Cerebellar nuclear complex (tissue), 1 donor: ENCODE measurements at places on chromosomes 1 and 21.

DNA sequence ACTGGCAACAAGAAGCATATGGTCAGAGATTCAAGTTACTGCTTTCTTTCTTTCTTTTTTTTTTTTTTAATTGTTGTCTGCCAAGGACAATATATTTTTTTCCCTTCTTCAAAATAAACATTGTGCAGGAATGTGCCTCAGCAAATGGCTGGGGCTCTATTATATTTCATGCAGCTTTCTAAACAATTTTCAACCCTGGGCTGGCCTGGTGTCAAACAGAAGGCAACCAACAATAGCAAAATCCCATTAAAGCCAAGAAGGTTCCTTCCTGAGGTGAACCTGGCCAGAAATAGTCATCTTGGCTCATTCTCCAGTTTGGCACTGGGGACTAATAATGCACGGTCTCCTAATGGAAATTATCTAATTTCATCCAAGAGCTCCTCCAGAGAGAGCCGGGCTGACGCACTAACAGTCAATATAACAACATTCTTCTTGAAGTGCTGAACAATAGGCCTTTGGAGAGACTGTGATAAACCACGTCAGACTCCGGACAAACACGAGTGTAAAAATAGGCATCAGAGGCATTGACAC lies 35.7 kb upstream of the HLX start:
- no peak for DNase-seq

DNA sequence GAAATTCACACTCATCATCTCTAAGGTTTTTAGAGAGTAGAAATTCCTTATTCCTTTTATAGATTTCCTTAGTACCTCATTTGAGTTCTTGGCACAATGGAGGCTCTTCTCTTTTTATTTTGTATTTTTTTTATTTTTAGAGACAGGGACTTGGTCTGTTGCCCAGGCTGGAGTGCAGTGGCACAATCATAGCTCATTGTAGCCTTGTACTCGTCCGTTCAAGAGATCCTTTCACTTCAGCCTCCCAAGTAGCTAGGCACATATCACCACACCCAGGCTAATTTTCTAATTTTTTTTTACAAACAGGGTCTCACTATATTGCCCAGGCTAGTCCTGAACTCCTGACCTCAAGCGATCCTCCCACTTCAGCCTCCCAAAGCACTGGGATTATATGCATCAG lies 29.6 kb downstream of the RGL1 start:
- DNase-seq: no peak

DNA sequence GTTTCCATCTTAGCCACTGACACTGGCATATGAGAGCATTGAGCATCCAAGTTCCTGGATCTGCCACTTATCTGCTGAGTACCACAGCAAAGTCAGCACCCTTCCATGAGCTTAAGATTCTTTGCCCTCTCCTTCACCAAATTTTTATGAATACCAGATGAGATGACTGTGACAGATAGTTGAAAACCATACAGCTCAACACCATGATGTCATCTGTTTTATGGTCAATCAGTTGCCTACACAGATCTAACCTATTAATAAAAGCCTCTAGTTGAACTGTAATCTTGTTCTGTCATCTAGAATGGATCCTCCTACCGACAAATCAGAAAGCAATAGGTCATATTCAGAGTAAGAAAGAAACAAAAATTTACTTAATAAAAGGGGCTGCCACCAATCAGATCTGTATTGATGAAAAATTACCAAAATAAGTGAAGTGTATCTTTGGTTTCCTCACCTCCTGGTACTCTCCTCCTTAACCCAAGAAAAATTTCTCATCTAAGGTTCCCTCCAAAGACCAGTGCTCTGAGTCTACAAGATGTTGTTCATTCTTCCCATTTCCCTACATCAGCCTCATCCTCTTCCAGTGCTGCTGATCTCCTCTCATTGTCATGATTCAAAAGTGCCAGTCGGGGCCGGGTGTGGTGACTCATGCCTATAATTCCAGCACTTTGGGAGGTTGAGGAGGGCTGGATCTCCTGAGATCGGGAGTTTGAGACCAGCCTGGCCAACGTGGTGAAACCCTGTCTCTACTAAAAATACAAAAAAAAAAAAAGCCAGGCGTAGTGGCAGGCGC lies 138.8 kb upstream of the CTTNBP2NL start:
- no peak for DNase-seq

- DNase-seq: peak; percentile 27
Observed at GRCh38 chr1:17551755-17552234, 12.3 kb downstream of the ARHGEF10L start.

DNA sequence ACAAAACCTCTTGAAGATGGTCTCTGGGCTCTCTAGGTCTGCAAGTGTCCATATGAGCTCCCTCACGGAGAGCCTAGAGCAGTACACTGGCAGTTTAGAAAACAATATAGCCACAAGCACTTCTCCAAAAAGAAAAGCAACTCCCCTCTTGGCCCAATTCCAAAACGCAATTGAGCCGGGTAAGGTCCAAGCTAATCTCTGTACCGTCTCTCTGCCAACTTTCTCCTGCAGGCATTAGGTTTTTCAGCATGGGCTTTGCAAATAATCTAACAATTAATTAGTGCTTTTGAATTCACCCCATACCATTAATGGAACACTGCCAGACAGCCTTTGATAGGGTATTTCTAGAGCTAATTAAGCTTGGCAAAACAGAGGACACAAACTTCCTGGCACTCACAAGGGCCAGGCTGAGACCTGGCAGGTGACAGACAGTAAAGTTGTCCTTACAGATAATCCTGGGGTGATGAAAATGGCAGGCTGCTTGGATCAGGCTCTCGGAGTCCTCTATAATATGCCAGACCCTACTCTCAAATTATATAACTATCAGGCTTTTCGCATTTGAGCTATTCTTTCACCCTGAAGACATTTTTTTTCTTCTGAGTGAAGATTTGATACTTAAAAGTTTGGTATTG lies 39.8 kb downstream of the TGFBR3 start:
- DNase-seq: no peak

DNA sequence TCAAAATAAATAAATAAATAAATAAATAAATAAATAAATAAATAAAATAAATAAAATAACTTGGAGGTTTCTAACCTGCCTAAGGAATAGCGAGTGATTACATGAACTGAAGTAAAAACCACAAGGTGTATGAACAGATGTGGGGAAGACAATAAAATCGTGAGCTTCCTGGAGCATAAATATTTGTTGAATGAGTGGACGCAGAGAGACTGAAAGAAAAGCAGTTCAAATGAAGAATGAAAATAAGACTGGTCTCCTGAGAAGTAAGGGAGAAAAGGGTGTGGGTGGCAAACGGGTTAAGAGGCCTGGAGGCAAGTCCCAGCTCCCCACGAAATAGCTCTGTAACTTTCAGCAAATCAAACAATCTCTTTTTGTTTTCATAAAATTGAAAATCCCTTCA lies 33.6 kb downstream of the CHML start:
- no peak for DNase-seq

DNA sequence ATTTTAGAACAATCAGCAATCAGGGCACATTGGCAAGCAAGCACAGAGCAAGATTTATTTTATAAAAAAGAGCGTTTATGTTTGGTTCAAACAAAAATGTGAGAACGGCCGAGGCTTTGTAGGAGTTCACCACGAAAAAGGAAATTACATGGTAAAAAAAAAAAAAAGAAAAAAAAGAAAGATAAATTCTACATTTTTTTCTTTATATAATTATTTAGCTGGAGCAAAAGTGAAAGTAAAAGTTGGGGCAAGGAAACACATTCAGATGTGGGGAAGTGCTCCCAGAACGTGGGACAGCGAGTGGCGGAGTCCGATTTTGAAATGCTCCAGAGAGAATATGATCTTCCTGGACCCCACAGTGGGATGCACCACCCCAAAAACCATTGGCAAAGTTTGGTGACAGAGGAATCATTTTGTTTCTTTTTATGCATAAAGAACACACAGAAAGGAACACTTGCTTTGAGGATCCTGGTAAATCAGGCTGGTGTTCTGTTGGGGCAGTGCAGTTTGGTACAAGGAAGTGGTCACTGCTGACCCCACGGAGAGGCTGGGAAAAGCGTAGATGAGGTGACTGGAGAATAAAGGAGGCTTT lies 16.3 kb upstream of the ATP5PO start:
- no peak for DNase-seq

- no peak for DNase-seq
Observed at GRCh38 chr1:30285501-30285932, 437.9 kb downstream of the MATN1 start.

DNA sequence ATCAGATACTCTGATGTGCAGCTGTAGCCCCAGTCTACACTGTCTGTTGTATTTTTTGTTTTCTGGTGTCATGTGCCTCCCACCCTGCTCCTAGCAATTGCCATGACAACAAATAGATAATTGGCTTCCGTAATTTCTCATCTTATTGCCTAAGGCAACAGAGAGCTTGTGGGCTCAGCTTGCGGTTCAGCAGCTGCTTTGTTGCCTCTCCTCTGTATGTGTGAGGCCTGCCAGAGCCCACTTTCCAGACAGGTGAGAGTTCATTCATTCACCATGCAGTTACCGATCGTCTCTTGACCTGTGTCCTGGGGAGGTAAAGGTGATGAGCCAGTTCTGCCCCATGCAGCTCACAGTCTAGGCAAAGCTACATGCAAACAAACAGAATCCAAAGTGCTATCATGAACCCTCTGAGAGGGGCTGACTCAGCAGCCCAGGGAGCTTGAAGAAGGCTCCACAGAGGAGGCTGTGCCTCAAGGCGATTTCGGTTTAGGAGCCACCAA lies 11.9 kb downstream of the LGALS8 start:
- no peak for DNase-seq

- DNase-seq: no peak
Observed at GRCh38 chr1:22140694-22141093, 2.2 kb downstream of the WNT4 start.

DNA sequence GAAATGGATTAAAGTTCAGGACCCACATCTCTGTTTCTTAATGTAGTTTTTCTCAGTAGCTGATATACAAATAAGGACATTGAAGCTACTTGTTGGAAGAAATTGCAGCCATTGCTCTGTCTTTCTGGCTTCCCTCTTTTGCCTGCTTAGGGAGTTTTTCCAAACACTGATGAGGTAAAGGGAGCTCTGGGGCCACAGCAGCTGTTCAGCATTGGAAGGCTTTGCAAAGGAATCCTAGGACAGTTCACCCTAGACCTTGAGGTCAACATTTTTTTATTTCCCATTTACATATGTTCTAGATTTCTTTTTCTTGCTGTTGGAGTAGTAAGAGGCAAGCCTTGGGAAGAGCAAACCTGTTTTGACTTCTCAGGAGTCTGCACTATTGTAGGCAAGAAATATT lies 126.9 kb upstream of the PLPPR5 start:
- no peak for DNase-seq

DNA sequence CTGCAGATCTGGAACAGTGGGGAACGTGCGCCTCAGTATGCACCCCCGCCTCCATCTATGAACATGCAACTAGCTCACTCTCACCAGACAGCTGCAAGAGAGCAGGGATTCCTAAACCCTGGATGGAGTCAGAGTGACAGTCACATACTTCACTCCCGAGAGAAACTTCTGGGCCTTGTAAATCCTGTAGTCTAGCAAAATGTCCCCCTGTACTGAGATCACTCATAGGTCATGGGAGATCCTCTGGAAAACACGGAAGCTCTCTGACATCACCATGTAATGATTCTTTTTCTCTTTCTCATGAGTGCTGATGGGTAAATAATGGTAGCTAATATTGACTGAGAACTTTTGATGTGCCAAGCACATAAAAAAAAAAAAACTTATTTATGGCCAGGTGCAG lies 23.4 kb upstream of the TARDBP start:
- no peak for DNase-seq

- DNase-seq: no peak
Observed at GRCh38 chr1:168585191-168585590, 8.8 kb downstream of the XCL1 start.

DNA sequence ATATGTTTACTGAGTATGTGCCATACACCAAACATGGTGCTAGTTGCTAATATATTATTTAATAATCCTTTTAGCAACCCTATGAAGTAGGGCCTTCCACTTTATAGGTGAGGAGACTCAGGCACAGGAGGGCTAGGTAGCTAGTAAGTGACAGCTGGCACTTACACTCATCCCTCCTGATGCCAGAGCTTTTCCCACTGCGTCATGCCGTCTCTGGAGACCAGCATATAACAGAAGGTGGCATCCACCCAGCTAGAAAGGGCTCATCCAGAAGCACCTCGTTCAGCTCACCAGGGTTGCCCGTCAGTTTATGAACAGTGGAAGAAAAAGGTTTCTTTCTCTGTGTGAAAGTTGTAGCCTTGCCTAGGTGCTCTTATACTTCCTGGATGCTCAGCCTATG lies 108.9 kb downstream of the NOS1AP start:
- no peak for DNase-seq

DNA sequence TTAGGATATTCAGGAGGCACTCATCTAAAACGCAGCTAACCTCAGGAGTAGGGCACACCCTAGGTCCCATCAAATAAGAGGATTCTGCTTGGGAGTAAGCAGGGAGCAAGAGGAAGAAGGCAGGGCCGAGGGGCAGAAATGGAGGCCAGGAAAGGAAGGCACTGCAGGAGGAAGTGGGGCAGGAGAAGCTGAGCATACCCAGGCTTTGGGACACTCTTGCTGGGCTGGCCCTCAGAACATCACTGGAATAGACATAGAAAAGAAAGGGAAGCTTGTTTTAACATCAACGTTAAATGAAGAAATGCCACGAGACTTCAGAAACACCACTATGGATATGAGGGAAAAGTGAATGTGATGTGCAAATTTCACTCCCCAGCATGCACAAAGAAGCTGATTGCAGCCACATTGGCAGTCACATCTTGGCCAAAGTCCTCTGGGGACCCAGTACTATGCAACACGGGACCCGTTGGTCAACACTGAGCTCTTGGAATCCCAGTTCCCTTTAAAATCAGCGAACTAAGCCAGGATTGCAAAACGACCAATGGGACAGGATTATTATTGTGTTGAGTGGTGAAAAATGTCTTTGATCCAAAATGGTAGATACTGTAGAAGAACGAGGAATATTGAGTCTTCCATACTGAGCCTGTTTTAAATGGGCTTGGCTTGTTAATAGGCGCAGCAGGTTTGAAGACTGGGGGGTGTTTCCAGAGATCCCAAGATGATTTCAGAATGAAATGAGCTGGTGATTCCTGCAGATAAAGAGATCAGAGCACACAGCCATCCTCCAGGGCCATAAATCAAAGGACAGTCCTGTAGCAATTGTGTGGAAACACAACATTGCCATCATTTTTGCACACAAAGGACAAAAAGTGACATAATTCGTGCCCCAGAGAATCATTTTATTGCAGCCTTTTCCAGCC lies 152.4 kb downstream of the TOMM20 start:
- DNase-seq: no peak

DNA sequence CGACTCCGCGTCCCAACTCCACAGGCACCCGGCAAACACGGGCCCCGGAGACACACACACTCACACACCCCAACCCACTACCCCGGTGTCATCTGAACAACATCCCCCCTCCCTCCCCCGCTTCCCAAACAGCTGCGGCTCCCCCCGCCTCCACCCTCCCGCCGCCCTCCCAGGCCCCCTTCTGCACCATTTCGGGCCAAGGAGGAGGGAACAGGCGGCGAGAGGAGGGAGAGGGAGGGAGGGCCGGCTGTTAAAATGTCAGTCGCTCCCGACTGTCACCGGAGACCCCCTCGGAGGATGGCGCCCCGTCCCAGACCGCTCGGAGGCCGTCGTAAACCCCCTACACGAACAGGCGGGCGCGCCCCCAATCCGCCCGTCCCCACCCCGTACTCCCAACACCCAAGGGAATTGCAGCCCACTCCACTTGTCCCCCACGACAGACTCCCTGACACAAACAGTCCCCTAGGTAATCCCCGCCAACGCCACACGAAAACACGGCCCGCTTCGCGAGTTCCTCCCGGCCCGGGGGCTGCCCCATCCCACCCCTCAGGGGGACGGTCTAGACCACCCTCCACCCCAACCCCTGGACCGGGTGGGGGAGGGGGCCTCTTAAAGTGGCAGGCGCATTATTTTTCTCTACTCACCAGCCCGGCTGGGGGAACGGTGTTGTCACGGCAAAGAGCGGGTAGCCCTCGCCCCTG lies 583 bp downstream of the MEF2D start:
- no peak for DNase-seq
